Ascending aorta (tissue), 2 donors: ENCODE measurements at places on chromosomes 6 and 20. TPM values are rescaled to one million over a fixed set of nuclear protein-coding genes. Genes with fewer than 3 reads are reported as not detected.

GRCh38 chr20:44516491-44516890 lies 5.4 kb downstream of the SERINC3 start:
- no peak for DNase-seq

The HLA-DQB1 gene
- 3.5 TPM for total RNA-seq

The ENPP4 gene
- 12.5 TPM for total RNA-seq

DNA sequence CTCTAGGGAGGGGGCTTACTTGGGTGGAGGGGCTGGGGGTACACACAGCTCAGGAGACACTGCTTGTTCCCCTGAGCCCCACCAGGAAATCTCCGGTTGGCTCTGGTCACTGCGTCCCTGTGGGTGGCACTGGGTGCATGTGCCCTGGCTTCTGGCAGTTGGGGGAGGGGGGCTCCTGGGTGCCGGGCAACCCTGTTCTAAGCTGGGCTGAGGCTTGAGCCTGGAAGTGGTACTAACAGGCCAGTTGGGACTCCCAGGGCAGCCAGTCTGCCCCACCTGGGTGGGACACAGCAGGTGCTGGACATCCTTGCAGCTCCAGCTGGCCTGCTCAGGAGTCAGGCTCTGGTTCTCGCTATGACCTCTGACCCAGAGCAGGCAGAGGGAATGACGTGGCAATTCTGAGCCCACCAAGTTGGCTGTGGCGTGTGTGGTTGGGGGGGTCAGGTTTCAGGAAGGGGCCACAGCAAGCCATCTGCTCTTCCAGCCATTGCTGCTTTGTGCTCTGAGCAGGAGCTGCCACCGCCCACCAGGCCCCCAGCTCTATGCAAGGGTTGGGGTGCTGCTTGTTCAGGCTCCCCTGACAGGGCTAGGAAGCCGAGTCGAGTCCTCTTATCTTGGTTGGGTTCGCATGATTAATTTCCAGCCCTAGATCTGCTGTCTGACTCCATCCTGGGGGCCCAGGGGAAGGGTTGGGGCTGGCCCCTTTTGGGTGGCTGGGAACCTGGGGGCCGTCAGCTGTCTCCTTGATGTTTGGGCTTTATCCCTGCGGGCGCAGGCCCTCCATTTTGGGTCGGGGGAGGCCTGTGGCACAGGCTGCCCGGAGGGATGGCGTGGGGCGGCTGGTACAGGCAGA lies 590 bp downstream of the C20orf204 start:
- DNase-seq, result no peak

DNA sequence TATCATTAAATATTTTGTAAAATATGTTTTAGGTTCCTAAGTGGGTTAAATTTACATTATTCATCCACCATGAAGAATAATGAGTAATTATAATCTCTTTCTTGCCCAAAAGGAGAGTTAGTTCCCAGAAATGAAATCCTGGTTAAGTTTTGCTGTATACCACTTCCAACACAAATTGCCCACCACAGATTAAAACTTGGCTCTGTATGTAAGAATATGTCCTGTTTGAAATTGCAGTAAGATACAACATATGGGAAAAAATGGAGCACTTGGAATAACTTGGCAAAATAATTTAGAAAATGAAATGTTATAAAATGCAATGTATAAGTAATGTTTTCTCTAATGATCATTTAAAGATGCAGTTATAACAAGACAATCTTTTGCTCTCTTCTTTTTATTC lies 64.3 kb upstream of the GJE1 start:
- no peak for DNase-seq

The OGFRL1 gene
- total RNA-seq, result 14.6 TPM

DNA sequence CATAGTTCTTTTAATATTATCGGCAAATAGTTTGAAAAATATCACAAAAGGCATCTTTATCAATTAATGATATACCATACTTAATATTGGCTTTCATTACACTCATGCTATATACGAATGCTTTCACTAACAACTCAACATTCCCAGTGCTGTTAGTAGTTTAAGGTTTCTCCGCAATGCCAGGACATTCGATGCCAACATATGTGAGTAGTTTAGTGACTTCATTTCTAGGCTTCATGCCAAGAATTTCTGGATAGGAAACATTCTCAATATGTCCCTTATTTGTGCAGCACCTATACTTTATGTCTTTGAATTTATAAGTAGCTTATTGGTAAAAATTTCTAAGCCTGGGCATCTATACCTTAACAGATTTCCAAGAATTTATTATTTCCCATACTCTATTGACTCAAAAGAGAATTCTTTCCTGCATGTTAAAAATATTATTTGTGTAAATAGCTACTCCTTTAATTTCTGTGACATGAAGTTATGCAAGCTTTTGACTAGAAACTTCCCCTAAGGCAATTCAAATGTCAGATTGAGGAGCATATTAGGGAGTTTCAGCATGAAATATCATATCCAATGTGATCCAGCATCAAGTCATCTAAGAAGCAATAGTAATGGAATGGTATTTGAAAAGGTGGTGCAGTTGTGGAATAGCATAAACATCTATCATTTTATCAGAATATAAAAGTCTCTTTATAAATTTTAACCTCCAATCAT lies 236.0 kb upstream of the STXBP5 start:
- DNase-seq, result no peak

DNA sequence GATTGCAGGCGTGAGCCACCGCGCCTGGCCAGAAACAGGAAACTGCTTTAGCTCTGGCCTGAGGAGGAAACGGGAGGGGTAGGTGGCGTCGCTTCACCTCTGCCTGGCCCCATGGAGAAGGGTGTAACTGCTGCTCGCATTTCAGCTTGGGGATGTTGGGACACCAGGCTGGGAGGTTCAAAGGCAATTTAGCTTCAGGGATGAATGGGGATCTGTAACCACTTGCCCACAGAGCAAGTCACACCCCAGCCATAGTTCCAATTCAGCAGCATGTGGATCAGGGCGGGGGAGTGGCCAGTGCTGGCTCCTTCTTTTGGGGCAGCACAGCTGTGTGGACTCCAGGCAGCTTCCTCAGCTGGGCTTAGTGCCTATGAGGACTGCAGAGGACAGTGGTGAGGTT lies 34.8 kb upstream of the NUP153 start:
- DNase-seq, result no peak

DNA sequence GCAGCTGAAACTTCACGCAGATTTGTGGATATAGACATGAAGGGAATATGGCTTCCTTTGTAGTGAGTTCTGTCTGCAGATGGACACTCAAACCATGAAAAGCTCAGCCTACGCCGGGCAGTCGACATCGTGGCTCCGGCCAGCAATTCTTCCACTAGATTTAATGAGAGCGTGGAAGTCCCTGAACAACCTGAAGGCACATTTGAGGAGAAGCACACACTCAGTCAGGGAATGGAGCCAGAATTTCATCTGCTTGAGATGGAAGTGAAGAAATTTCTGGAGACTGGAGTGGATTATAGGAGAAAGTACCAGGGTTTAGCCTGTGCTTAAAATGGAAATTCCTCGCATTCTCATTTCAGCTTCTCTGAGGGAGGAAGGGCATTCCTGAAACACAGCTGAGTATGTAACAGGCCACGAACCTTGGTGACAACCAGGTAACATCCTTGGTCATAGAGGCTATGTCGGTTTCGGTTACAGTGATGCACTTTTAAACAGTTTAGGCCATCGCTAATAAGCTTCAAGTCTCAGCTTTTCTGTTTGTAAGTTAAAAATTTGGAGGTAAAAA lies 80.5 kb upstream of the AGPAT4 start:
- DNase-seq, result no peak

DNA sequence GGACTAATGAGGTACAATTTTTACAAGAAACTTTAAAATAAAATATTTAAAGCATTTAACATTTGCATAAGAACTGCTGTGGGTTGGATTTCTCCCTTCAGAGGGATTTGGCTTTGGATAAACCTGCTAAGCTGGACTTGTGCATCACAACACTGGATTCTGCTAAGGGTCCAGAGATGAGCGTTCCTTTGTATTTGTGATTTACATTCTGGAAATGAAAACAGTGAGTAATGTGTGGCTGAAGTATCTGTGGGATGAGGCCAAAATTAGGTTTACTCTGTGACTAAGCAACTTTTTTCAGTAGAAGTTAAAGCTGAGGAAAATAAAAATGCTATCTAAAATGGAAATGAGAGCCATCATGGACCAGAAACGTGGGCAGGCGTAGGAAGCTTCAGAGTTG lies 494.3 kb downstream of the EPM2A start:
- DNase-seq, result no peak

DNA sequence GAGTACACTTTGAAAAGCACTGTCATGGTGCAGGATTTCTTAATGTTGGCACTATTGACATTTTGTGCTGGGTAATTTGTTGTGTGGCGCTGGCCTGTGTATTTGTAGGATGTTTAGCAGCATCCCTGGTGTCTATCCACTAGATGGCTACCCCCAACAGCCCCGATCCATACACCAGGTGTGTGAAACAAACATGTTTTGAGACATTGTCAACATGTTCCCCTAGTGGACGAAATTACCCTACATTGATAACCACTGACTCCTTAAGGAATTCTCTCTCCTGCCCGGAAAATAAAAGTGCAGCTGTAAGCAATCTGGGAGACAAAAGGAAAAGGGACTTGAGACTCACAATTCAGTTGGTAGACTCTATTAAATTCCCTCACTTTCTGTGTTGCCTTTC lies 52.6 kb upstream of the TMEM200A start:
- no peak for DNase-seq

The TPBG gene
- 60.1 TPM for total RNA-seq

GRCh38 chr6:155177363-155177961 lies 86.4 kb upstream of the CLDN20 start:
- DNase-seq, result no peak

DNA sequence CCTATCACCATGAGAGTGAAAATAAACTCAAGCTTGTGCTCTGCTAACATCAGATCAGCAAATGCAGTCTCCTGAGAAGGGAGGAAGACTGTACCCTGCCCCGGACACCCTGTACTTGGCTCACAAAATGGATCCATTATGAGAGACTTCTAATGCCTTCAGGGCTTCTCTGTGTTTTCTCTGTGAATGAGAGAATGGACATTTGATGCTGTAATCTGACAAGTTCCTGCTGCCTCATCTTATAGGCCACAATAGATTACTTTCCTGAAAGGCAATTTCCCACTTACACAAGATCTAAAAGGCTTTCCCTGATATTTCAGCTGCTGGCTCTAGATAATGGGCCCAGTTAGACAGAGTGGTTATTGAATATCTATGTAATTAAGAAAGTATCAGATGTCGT lies 117.2 kb downstream of the OTOR start:
- no peak for DNase-seq
